Hepatocyte (in vitro differentiated cells): ENCODE measurements at places on chromosomes 13 and 19. TPM values are rescaled to one million over a fixed set of nuclear protein-coding genes. Genes with fewer than 3 reads are reported as not detected.

Gene KLK15
- not detected in 2 replicates for polyA plus RNA-seq

Gene PSPN
- polyA plus RNA-seq, result 1.5 and 2.7 TPM in 2 replicates

Gene UBE2L5
- not detected in 2 replicates for polyA plus RNA-seq

Gene FFAR1
- polyA plus RNA-seq, result not detected in 2 replicates

Gene CYP4F2
- not detected in 2 replicates for polyA plus RNA-seq

Gene GDF15
- 175 and 185 TPM in 2 replicates for polyA plus RNA-seq

Gene MYO9B
- polyA plus RNA-seq, result 29.3 and 29.9 TPM in 2 replicates

Gene AP2A1
- 60.4 and 62.1 TPM in 2 replicates for polyA plus RNA-seq

Gene NTF4
- polyA plus RNA-seq, result 6.9 and 11.5 TPM in 2 replicates

Gene OR10H1
- not detected in 2 replicates for polyA plus RNA-seq

Gene SIGLEC9
- polyA plus RNA-seq, result 1.4 and 1.5 TPM in 2 replicates

Gene ZIM2
- not detected in 2 replicates for polyA plus RNA-seq

Gene CYP2S1
- 23.7 and 26.0 TPM in 2 replicates for polyA plus RNA-seq

Gene PTGIR
- polyA plus RNA-seq, result 3.4 and 4.8 TPM in 2 replicates

Gene LSR
- 255 and 296 TPM in 2 replicates for polyA plus RNA-seq

Gene FPR1
- polyA plus RNA-seq, result 1.7 and 2.6 TPM in 2 replicates

Gene EFNA2
- polyA plus RNA-seq, result 1.3 and 1.8 TPM in 2 replicates

Gene DHDH
- polyA plus RNA-seq, result 1.5 and 2.9 TPM in 2 replicates

Gene ZNF730
- 1.5 and 2.1 TPM in 2 replicates for polyA plus RNA-seq

Gene IRGQ
- polyA plus RNA-seq, result 9.6 and 14.4 TPM in 2 replicates

Gene PSG2
- polyA plus RNA-seq, result not detected in 2 replicates
